ENCODE measurements at places on chromosomes 5 and 9.

DNA sequence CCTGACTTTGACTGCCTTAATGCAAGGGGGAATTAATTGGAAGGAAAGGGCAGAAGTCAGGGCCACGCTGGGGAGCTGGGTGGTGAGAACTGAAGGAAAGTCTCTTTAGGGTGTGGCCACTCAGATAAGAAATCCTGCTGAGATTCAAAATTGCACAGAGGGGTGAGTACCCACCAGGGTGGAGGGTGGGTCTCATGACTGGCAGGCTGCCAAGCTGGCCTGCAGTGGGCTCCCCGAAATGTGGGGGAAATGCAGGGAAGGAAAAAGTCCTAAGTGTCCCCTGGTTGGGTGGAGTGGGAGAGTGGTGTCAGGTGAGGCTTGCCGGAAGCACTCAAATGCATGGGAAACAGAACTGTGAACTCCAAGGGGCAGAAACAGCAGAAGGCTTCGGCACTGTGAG is 24.1 kb downstream of the TSPAN17 start:
- DNase-seq, result no peak

DNA sequence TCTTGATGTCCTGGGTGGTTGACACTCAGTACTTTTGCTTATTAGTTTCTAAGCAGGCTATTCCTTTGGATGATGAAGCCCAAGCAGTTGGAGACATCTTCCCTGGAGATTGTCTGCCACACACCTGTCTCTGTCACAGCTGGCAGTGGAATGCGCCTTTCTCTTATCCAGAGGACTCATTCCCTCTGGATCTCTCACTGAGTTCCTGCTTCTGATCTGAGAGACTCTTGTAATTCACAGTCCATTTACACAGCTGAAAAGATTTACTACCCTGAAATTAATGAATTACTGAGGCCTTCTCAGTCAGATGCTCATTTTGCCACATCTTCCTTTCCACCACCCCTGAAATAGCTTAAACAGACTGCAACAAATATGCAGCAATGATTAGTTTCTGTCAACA is 15.9 kb downstream of the TAL2 start:
- no peak for DNase-seq

DNA sequence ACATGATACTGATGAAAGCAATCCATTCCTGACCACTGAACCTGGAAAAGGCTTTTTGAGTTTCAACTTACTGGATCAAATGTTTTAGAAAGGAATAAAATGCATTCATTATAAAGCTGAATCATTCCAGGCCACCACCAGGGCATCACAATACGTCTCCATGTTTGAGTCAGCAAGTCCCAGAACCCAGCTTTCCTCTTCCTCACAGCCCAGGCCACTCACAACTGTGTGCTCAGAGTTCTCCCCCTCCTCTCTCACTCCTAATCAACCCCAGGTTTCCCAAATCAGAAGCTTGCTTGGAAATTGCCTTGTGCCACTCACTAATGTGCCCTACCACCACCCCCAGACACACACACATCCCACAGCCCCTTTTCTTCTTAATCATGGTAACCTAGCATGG is 91.7 kb downstream of the GNA14 start:
- DNase-seq, result no peak

GRCh38 chr9:6567140-6567591 is 78.4 kb downstream of the GLDC start:
- DNase-seq, result no peak

- no peak for DNase-seq
Observed at GRCh38 chr5:127441799-127442484, 75.5 kb upstream of the PRRC1 start.

DNA sequence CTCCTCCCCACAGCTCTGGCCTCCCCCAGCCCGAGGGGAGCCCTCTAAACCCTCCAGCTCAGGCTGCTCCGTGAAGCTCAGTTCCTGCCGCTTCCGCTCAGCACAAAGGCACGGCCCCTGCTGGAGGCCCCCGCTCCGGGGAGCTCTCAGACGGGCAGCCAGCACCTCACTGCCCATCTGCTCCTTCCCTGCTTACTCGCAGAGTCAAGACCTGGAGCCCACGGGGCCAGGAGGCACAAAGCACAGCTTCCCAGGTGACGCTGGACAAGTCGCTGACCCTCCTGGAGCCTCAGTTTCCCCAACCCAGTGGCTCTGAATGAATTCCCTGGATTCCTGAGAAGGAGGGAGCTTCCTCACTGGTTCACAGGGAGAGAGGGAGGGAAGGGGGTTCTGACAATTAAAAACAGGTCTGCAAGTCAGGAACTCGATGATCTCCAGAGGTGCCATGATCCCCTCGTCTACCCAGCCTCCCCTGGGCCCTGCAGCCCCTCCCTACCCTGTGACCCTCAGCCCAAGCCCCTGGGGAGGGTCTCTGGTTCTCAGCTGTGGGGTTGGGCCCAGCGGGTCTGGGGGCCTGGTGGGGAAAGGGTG is 36.2 kb downstream of the VAV2 start:
- peak; percentile 27 for DNase-seq

DNA sequence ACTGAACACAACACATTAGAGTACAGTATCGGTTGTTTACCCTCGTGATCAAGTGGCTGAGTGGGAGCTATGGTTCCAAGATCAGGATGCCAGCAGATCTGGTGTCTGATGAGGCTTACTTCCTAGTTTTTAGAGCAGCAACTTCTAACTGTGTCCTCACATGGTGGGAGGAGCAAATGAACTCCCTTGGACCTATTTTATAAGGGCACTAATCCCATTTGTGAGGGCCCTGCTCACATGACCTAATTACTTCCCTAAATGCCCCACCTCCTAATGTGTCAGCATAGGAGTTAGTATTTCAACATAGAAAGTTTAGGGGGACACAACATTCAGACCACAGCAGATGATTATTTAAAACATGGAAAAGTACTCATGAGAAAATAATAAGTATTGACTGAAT is 111.8 kb downstream of the GCNT1 start:
- no peak for DNase-seq

DNA sequence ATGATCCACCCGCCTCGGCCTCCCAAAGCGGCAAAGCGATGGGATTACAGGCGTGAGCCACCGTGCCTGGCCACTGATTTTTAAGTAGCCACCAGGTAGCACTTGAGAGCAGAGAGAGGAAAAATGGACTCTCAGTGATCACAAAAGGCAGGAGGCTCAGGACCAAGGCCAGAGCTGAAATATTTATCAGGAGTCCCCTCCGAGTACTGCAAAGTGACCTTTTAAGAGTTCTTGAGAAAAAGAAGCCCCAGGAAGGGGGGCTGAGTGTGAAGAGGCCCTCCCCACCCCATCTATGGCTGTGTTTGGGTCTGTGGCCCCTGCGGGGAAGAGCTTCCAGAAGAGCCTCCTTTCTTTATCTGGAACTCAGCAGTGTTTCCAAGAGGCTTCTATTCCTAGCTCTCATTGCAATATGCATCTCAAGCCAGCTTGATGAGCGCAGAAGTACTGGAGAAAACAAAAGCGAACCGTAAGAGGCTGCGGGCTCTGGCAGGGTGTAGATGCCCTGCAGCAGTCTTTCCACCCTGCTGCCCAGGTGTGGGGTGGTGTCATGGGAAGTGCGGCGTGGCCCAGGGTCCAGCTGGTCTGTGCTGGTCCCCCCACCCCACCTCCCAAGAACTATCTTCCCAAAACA is 75.5 kb upstream of the CDK20 start:
- DNase-seq, result no peak

DNA sequence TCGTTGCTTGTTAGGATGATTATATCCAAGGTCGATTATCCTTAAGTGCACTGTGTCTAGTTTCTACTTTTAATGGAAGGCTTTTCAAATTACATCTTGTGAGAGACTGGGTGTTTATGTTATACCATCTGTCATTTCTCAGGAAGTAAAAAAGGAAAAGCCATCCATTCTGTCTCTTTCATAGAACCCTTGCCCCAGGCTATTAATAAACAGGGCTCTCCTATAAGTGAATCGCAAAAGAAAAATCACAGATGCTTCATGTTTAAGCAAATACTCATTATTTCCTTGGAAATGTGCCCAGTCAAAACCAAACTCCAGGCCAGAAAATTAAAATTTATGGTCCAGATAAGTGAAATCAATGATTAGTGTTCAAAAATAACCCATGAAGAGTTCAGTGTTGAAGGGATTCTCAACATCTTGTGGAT is 58.1 kb downstream of the STARD4 start:
- no peak for DNase-seq
